ENCODE measurements at places on chromosomes 7 and 10.
A peak's percentile ranks its signal among the peaks of the same experiment; 100 is the strongest.

DNA sequence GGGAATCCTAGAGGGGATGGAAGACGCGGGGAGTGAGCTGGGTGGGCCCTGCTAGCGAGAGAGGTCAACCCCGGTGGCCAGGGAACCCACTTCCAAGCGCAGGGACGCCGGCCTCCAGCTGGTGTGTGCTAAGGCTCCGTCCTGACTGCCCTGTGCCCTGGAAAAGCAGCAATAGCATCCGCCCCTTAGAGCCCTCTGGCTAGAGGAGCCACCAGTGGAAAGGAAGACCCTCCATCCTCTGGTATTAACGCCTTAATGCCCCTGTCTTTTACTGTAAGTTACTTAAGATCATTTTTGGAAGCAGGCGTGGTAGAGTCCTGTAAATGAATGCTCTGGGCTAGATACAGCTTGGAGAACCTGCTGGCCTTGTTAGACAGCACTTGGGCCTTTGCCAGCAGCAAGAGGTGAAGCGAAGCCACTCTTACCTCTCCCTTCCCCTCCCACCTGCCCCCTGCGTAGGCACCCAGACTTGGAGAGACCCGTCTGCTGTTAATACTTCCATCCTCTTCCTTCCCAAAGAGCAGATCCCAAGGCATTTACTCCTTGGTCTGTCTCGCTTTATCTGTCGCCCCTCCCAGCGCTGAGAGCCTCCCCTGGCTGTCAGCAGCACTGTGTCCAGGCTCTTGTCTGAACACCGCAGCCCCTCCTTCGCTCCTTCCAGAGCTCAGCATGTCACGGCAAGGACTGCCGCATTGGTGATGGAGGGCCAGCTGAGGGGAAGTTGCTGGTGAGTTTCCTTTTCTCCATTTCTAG lies 4.6 kb downstream of the REPIN1 start:
- DNase-seq, result peak; percentile 92

DNA sequence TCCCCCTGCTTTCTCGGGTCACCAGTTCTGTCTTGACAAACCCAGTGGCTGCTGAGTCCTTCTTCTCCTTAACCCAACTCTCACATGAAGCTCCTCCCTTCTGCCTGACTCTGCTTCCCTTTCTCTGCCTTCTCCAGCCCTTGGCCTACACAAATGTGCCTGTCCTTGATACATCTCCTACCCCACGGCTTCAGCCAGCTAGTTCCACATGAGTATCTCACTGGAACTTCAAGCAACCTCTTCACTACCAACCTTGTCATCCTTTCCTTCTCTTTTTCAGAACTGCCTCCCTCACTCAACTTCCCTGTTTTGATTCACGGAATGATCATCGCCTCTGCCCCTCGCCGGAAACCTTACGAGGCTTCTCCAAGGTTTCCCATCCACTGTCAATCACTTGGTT lies 55.9 kb downstream of the PDIA4 start:
- DNase-seq, result no peak

GRCh38 chr10:86472061-86472460 lies 49.5 kb downstream of the WAPL start:
- peak; percentile 61 for DNase-seq

GRCh38 chr10:121355161-121355560 lies 243.1 kb downstream of the FGFR2 start:
- DNase-seq, result no peak

DNA sequence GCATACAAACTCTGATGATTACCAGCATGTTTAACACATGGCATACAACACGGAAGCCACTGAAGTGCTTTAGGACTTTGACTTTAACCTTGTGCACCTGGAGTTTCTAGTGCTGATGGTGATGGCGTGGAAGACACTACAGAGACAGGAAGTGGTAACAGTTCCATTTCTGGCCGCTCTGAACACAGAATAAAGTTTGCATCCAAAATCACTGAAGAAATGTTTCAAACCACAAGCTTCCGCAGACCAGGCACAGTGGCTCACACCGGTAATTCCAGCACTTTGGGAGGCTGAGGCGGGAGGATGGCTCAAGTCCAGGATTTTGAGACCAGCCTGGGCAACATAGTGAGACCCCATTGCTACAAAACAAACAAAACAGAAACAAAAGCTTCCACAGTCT lies 40.3 kb upstream of the TNPO3 start:
- no peak for DNase-seq

DNA sequence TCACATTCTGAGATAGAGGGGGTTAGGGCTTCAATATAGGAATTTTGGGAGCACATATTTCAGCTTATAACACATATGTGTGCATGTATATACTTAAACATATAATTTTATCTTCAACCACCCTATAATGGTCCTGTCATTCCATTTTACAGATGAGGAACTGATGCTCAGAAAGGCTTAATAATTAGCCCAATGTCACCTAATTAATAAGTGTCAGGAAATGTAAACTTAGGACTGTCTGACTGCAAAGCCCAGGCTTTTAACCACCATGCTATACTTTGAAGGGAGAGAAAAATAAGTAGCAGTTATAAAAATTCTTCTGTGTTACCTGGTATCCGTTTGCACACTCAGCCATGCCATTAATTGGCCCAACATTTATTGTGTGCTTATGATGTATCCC lies 172.6 kb downstream of the SKIDA1 start:
- DNase-seq, result no peak

DNA sequence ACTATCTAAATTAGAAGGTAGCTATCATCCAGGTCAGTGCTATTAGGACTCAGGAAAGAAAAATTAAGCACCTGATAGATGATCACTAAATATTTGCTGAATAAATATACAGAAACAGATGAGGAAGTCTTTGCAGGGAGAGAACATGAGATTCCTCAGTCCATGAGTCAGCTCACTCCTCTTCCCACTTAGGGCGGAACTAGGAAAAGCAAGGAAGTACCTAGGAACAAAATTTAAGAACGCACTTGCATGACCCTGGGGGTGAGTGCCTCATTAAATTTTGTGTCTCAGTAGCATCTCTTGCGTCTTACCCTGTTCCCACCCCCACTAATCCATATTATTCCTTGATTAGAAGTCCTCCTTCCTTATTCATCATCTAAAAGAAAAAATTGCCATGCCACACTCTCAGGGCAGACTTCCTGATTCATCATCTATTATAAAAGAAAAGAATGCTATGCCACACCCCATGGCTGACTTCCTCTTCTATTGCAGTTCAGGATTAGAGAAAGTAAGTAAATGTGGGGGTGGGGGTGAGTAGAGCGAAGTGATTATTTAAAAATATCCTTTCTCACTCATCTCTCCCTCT lies 208.8 kb downstream of the THSD7A start:
- DNase-seq, result no peak

- DNase-seq, result no peak
Observed at GRCh38 chr7:29435167-29435566, 128.5 kb upstream of the PRR15 start.

- DNase-seq, result no peak
Observed at GRCh38 chr10:119252051-119252465, 44.7 kb downstream of the GRK5 start.

DNA sequence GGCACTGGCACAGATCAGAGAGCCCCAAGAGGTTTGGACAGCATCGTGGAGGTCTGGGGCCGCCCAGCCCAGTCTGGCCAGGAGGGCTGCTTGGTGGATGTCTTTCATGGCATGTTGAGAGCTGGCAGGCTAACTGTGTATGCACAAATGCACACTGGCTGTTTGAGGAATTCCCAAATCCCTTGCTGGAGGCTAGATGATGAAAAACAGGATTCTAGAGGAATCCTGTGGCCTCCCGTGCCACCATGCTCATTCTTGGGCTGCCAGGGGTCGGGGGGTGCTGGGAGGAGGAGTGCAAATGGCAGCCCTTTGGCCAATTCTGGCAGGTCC lies 26.5 kb downstream of the LEP start:
- DNase-seq, result no peak

DNA sequence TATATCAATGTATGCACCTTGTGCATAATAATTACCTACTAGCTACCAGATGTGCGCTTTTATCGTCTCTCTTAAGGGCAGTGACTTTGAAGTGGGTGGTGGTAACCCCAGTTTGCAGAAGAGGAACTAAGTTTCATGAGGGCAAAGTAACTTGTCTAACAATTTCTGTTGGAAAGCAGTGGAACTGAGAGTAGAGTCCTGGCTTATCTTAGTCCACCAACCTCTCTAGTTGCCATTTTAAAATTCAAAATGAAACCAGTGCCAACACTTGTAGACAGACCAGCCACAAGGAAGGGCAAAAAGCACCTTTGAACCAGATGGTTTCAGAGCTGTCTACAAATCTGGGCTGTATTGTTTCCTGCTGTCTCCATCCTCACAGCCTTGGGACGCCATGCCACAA lies 32.0 kb upstream of the RBM20 start:
- no peak for DNase-seq

DNA sequence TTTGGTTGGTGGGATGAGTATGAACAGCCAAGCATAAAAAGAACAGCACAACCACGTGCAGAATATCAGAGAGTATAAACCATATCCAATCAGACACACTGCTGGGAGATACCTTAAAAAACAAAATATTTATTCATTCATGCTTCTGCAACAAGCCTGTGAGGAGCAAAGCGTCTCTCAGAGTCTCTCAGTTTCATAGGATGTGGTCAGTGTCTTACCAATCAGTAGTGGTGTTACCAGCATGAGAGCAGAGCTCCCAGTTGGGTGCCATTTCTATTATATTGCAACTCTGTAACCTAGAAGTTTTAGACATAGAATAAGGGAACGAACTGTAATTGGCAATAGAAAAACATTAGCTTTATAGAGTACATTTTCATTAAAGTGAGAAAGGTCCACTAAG lies 445.9 kb upstream of the LRRN3 start:
- DNase-seq, result no peak

Data from DMS79 treated with DMSO at 0.1 percent for 48 hours (cell line).